GM12891 (cell line): ENCODE measurements at places on chromosomes 4 and X.

- no peak for DNase-seq
Observed at GRCh38 chr4:89712827-89713226, 124.1 kb downstream of the SNCA start.

DNA sequence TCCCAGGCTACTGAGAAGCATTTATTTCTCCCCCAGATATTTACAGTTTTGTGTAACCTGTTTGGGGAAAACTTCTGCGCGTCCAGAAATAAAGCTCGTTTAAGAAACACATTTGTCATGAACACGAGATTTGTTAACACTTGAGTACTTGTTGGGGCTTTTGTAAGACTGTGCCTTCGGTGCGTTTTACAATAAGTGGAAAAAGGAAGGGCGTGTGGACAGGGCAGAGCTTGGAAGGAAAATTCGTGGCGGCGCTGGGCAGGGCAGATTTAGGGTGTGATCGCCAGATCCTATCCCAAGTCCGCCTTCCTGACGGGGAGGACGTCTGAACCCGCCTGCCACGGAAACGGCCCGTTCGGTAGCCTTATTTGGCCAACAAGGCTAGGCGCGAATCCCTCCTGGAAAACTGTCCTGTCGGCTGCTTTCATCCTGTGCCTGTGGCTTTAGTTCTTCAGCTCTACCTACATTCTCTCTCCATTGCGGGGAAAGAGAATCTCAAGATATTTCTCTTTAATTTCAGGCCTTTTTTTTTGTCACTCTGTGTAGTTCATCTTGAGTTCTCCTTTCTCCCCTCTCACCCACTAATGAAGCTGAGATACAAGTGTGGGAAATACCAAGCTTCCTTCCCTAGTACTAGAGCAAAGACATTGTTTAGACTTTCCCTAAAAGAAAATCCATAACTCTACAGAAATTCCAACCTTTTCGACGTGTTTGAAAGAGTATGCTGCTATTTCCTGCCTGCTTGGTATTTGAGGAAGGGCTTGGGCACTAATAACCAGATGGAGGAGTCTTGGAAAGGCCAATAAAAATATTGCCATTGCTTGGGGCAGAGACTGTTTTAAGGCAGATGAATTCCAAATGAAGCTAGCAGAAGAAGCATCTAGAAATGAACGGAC lies 982 bp downstream of the PDLIM5 start:
- DNase-seq: no peak

GRCh38 chr4:82758701-82759685 lies 39.6 kb downstream of the SCD5 start:
- no peak for DNase-seq

DNA sequence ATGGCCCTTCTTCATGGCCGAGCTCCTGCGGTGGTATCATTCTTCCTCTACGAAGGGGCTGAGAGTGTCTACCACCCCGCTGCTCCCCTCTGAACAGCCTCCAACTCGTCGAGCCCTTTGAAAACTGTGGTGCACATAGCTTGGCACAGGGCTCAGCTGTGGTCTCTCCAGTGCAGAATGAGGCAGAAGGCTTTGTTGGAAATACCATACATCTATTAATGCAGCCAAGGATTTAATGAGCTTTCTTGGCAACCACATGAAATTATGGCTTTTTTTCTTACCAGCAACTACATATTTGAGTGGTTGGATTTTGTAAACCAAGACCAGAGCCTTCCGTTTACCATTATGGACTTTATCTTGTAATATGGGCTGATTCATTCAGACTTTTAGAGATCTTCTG lies 61.7 kb upstream of the CBR4 start:
- DNase-seq: no peak

DNA sequence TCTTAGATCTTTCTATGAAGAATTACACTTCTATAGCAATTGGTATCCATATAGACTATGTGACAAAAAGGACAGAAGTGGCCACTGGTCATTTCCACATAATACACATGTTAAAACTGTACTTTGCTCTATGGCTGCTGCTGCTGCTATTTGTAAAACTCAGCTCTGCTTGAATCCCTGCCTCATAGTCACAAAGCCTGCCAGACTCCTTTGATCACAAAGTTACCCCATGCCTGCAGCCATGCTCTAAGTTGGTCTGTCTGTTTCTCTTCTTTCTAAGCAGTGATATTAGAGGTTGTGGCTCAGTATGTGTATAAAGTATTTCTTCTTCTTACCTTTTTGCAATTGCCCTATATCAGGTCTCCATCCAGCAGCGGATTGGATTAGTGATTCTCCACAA lies 210.9 kb downstream of the GRID2 start:
- DNase-seq: no peak

DNA sequence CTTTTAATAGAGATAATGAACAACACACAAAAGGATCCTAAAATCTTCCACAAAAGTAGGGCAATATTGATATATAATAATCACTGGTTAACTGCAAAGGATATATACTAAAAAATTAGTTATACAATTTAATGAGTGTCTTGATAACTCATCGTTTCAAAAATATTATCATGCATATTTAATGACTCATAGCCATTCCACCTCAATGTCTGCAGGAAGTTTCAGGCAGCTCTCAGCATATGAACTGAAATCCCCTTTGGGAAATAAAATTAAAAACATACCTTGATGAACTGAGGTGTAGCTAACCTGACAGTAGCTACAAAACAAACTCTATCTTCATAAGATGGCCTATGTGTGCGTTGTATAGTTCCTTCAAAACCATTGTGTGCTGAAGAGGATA lies 62.9 kb downstream of the TMEM165 start:
- no peak for DNase-seq

DNA sequence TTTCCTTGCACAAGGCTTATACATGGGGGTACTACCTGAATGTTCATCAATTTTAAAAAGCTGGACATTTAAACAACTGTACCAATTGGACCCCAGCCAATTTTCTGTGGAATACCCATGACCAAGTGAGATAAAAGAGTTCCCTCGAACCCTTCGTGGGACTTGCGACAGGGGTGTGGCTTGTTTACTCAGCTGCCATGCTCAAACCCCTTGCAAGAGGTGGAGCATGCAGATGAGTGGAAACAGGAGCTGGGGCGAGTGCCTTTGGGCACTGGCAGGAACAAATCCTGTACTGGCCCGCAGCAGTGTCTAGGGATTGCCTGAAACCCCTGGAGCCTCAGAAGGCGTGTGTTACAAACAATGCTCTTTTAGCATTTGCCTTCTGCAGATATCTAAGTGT lies 144.2 kb downstream of the PDHA2 start:
- no peak for DNase-seq

DNA sequence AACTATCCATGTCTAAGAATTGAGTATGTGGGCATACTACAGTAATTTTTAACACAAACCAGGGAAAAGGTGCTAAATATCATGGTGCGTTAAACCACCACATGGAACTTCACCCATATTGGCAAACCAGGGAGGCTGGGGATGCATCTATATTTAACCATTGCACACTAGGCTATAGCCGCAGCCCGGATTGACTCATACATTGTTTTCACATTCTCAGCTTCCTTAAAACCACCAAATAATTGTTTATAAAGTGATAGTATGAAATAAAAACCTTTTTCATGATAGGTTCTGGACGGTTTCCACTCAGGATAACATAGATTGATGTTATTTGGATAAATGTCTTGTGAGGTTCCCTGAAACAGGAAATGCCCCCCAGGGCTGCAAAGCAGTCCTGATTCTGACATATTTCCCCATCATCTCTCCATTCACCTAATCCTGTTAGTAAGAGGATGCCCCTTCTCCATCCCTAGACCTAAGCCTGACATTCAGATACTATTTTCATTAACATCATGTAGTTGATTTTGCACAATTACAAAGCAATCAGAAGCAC lies 7.9 kb downstream of the COL25A1 start:
- no peak for DNase-seq

- DNase-seq: no peak
Observed at GRCh38 chr4:112170451-112170993, 25.3 kb downstream of the FAM241A start.

- DNase-seq: no peak
Observed at GRCh38 chr4:142126890-142127497, 490.6 kb downstream of the IL15 start.

DNA sequence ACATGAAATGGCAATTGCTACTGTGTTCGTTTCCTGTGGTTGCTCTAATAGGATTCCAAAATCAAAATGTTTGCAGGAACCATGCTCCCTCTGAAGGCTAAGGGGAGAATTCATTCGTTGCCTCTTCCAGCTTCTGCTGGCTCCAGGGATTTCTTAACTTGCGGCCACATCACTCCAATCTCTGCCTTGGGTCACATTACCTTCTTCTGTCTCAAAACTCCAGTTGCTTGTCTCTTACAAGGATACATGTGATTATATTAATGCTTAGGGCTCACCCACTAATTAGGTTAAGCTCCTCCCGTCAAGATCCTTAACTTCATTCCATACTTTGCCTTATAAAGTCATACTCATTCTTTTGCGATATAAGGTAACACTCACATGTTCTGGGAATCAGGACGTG lies 208.4 kb downstream of the RBM46 start:
- DNase-seq: no peak

DNA sequence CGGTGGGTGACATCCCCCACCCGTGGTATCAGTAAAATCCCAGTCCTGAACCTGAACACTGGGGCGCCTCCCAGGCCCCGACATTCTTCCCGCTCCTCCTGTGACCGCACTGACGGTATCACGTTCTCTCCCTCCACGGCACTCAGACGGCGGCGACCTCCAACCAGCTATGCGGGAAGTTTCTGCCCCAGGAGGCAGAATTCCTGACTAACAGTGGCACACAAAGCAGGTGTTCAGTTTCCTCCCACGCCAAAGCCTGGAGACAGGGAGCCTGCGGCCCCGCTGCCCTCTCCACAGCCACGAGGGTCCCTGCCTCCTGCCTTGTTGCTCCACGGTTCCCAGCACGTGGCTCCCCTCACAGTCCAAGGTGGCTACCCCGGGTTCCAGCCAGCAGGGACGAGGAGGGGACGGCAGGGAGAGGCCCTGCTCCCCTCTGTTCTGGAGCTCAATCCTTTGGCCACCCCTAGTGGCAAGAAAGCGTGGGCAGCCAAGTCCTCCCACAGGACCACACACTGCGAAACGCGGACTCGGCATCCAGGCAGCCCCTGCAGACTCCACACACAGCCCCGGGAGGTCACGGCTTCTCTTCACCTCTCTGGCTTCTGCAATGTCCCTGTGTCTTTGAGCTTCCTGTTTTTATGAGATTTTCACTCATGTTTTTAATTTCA lies 15.2 kb downstream of the CTBP1 start:
- no peak for DNase-seq

GRCh38 chr4:80461412-80461811 lies 125.9 kb downstream of the CFAP299 start:
- no peak for DNase-seq

DNA sequence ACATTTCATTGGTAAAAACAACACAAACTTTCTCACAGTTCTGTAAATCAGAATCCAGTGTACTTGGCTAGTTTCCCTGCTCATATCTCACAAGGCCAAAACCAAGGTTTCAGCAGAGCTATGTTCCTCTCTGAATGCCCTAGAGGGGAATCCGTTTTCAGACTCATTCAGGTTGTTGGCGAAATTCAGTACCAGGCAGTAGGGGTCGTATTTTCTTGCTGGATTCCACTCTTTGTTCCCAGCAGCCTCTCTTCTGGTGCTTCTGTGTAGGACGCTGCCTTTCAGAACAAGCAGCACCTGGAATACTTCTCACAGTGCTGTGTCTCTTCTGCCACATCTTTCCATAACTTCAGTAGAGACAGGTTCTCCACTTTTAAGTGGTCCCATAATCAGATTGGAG lies 351.9 kb downstream of the PCDH18 start:
- no peak for DNase-seq

- no peak for DNase-seq
Observed at GRCh38 chr4:11866391-11866790, 437.7 kb upstream of the HS3ST1 start.

GRCh38 chr4:159980826-159981468 lies 878.1 kb downstream of the RAPGEF2 start:
- DNase-seq: no peak
